ENCODE measurements at places on chromosomes 13 and 19. TPM values are rescaled to one million over a fixed set of nuclear protein-coding genes. Genes with fewer than 3 reads are reported as not detected.
A peak's percentile ranks its signal among the peaks of the same experiment; 100 is the strongest.

PAN3 gene
- 32.7 TPM for total RNA-seq

ANGPTL8 gene
- total RNA-seq, result not detected

GRCh38 chr19:3565139-3565538, 7.6 kb upstream of the HMG20B start:
- no peaks in the 10 kb centered on the region for H3K4me1 ChIP-seq
- no peak overlapping the region for H3K4me3 ChIP-seq
- H3K27me3 ChIP-seq, result no peaks in the 10 kb centered on the region
- no peak overlapping the region for H3K27ac ChIP-seq

DNA sequence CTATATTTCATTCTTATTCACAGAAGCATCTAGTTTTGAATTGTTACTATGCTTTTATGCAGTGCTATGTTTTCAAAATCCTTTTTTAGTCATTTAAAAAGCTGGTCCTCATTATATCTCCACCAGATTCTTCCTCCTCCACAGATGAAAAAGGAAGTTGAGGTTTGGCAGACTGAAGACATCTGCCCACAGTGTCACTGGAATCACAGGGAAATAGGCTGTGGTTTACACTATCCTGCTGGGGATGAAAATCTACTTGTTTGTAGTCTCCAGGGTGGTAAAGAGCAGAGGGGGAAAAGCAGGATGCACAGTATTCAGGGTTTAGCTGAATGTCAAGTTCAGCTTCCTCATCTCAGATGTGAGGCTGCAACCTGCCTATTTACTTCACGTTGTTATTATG, 351.2 kb downstream of the DNAJC15 start:
- peaks cover 23% of the 10 kb centered on the region for H3K27me3 ChIP-seq
- H3K27ac ChIP-seq, result no peak overlapping the region
- H3K4me1 ChIP-seq, result peaks cover 2% of the 10 kb centered on the region
- H3K36me3 ChIP-seq, result no peaks in the 10 kb centered on the region

GRCh38 chr19:56153507-56153906, 12.4 kb downstream of the ZNF444 start:
- no peaks in the 10 kb centered on the region for H3K27me3 ChIP-seq
- peaks cover 11% of the 10 kb centered on the region for H3K4me1 ChIP-seq
- peaks cover 34% of the 10 kb centered on the region for H3K36me3 ChIP-seq
- H3K4me3 ChIP-seq, result no peak overlapping the region
- H3K27ac ChIP-seq, result peak overlapping the region; percentile 27
- DNase-seq, result no peak

GRCh38 chr19:12668932-12669269, 2.3 kb downstream of the WDR83 start:
- H3K36me3 ChIP-seq, result peaks cover 41% of the 10 kb centered on the region
- peak overlapping the region; percentile 92 for H3K4me3 ChIP-seq
- H3K27ac ChIP-seq, result peak overlapping the region; percentile 100
- H3K4me1 ChIP-seq, result peaks cover 46% of the 10 kb centered on the region
